ENCODE measurements at places on chromosomes 16 and 17.

GRCh38 chr16:76343769-76344168, 66.6 kb downstream of the CNTNAP4 start:
- DNase-seq: no peak

DNA sequence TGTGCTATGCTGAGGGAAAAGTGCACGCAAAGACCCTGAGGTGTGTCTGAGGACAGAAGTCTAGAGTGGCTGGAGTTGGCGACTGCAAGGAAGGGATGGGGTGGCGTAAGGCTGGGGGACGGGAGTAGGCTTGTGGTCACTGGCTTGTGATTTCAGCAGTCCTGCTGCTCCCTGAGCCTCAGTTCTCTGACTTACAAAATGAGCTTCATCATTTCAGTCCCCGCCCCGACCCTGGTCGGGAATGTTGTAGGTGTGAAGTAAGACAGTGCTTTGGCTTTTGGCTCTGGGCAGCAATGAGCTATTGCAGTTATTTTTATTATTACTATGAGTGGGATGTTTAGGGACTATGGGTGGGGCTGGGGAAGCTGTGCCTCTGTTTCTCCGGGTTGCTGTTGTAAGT, 8.6 kb downstream of the ADGRG1 start:
- DNase-seq: no peak

GRCh38 chr16:67726106-67727034, 7.3 kb upstream of the GFOD2 start:
- DNase-seq: no peak

DNA sequence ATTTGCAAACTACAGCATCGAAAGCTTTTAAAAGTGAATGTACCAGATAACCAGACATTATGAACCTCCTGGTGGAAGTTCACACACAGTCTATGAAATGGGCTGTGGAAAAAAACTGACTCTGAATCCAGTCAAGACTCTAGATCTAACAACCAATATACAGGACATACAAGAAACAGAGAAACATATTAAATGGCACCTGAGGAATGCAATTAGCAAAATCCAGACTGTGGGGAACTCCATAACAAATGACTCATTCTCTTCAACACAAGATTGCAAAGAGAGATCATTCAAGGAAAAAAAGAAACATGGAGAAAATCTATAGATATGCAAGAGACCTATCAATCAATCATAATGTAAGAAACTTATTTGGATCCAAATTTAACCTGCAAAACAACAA, 119.0 kb downstream of the MYO1D start:
- no peak for DNase-seq

DNA sequence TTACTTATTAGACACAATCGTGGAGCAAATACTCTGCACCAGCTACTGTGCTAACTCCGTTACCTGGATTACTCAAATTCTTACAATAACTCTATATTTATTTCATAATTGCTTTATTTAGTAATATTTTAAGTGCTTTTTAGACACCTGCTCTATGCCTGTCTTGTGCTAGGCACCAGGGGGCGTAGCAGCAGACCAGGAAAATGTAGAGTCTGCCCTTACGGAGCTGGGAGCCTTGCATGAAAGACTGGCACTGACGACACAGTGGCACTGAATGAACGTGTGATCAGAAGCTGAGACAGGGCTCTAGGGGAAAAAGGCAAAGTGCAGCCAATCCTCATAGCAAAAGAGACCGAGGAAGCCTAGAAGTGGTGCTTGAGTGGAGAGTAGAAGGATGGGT, 486.5 kb downstream of the CDH13 start:
- DNase-seq: no peak

- no peak for DNase-seq
These were observed 7.3 kb downstream of the ST6GALNAC2 start for GRCh38 chr17:76578376-76578775.

DNA sequence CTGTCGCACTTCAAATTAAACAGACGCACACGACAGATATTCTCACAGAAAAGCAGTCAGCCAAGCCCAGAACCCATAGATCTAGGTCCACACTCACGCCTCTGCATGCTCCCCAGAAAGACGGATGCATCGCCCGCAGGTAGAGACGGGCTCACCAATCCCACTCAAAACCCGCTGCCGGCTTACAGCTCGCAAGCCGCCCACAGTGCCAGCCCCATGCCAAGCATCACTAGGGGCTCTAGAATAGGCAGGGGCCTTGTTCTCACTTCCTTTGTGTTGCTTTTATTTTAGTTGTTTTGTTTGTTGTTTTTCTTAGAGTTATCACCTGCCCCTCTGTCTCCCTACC, 336 bp upstream of the BMERB1 start:
- no peak for DNase-seq

GRCh38 chr16:66616592-66616991, 12.1 kb downstream of the CMTM3 start:
- no peak for DNase-seq

DNA sequence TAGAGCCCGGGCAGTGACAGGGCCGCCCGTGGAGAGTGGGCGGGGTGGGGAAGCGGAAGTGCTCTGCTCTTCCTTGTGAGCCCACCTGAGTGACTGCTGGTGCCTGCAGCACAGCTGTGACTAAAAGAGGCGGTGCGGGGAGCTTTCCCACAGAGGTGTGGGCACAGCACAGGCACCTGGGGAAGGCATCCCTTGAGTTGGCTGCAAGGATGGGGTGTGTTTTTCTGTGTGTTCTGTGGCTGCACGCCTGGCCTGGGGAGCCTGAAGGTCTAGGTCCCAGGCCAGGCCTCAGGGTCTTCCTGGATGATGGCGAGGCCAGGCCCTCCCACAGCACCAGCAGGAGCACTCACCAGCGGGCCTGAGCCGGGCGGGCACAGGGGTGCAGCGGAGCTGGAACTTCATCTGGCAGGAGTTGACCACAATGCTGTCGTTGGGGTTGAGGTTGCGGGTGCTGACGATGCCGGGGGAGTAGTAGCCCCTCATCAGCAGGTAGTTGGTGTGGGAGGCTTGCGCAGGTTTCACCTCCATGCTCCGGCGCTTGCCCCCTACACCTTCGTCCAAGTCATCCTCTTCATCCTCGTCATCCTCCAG, 67.1 kb downstream of the IL21R start:
- DNase-seq: no peak

- DNase-seq: peak; percentile 69
These were observed 75.3 kb upstream of the TBC1D3K start for GRCh38 chr17:37848690-37849616.

GRCh38 chr16:62652441-62653120, 616.3 kb upstream of the CDH8 start:
- no peak for DNase-seq

DNA sequence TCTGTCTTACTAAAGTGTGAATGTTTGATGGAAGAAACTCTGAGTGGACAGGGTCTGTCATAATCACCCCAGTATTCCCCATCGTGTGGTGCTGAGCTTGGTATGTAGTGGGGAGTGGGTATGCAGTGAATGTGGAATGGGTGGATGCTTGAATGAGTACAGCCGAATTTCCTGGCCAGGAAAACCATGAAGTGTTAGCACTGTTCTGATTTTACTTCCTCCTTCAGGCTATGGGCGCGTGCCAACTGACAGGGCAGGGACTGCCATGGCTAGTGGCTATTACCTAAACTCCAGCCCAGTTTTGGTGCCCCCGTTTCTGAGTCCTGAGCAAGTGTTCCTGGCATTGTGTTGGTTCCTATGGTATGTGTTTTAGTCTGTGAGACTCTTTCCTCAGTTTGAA, 48.6 kb downstream of the PRKCA start:
- DNase-seq: no peak

DNA sequence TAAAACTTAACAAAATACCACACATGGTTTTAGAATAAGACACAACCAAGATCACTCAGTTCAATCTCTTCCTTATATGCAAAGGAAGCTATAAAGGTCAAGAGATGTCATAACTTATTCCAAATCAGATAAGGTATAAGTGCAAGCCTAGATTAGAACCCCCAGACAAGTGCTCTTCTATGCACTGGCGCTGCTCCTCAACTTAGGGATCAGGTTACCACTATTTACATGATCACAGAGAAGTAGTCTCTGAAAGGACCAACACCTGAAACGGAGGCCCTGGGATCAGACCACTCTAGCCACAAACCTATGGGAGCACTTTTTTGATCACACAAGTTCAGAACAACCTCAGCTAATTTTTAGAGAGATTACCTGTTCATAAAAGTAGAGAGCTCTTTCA, 16.6 kb downstream of the COPS3 start:
- DNase-seq: no peak

DNA sequence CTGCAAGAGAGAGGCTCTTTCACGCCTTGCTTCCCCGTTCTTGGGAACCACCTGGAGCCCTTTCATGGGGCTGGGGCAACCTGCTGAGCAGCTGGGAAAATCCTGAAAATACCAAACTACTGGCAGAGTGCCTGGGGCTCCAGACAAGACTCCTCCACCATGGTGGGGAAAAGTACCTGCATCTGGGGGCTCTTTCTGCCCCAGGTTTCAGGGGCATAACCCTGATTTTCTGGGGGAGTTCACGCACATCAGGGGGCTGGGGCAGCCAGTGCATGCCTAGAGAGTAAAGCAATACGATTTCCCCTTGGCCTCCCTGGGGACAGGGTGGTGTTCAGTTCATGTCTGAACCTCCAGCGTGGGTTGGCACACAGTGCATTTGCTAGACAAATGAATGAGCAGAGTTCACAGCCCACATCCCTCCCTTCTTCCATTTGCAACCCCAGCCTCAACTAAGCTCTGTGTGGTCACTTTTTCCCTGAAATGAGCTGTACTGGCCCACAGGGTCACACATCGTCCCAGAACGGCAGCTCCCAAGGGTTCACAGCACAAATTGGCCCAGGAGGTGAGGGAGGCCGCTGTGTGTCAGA, 5.2 kb upstream of the CDC42EP4 start:
- DNase-seq: no peak

GRCh38 chr17:48486557-48486956, 44.3 kb downstream of the HOXB1 start:
- no peak for DNase-seq

GRCh38 chr16:79263425-79263824, 337.1 kb downstream of the MAF start:
- DNase-seq: no peak

GRCh38 chr17:78873519-78874340, 29.3 kb downstream of the CEP295NL start:
- DNase-seq: no peak

GRCh38 chr16:30535777-30536190, 1.1 kb upstream of the ZNF747 start:
- peak; percentile 43 for DNase-seq

GRCh38 chr16:27230562-27231001, 27.3 kb downstream of the KDM8 start:
- DNase-seq: no peak

DNA sequence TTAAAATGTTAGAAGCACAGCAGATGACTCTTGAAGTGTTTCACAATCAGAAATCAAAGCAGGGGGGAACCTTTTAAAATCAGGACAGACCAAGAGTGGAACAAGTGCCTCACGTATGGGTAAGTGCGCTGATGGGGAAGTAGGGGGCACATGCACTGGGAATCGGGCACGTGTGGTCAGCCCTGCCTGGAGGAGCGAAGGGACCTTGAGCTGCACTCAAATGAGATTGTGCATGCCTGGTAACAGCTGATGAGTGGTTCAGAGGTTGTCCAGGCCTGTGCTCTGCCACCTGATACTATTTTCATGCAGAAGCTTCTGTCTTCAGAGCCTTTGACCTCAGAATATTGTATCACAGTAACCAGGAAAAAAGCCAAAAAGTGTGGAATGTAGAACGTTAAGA, 13.7 kb upstream of the XYLT2 start:
- no peak for DNase-seq

- DNase-seq: no peak
These were observed 10.5 kb downstream of the PPM1D start for GRCh38 chr17:60610473-60610872.

- DNase-seq: no peak
These were observed 29.8 kb downstream of the ITGAE start for GRCh38 chr17:3771140-3771539.

- no peak for DNase-seq
These were observed 10.9 kb upstream of the STAT3 start for GRCh38 chr17:42399121-42399520.

DNA sequence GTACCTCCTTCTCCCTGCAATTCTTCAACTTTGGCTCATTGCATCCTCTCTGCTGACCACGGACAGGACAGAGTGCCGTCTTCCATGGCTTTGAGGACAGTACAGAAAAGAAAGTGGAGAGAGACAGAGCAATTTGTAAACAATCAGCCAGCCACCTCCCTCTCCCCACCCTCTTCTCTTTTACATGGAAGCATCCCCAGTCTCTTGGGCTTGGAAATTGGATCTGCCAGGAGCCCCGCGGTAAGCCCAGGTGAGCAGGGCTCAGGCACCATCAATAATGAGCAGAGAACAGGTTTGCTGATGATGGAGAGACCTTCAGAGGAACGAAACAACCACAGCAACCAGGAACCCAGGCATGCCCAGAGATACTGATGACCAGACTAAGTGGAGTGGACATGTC, 194.9 kb upstream of the TNRC6C start:
- no peak for DNase-seq

DNA sequence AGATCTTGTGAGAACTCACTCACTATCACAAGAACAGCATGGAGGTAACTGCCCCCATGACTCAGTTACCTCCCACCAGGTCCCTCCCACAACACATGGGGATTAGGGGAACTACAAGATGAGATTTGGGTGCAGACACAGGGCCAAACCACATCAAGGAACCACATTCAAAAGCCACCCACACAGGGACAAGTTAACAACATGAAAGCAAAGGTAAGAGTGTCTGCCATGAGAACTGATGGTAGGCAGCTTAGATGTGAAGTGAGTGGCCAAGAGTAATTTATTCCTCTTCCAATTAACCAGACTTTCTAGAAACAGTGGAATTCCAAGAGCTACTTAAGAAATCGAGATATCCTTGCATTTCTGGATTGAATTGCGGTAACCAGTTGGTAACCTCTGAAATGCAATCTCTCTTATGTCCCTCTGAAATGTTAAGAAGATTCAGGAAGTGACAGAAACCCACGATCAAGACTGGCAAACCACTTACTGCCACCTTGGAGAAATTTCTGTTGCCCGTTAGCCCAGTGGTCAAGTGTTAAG, 167.4 kb upstream of the CACNG5 start:
- peak; percentile 36 for DNase-seq

GRCh38 chr17:3792481-3792880, 8.5 kb downstream of the ITGAE start:
- no peak for DNase-seq

Measured in Kasumi-1 (cell line).